ENCODE measurements at places on chromosomes 7 and 10.

DNA sequence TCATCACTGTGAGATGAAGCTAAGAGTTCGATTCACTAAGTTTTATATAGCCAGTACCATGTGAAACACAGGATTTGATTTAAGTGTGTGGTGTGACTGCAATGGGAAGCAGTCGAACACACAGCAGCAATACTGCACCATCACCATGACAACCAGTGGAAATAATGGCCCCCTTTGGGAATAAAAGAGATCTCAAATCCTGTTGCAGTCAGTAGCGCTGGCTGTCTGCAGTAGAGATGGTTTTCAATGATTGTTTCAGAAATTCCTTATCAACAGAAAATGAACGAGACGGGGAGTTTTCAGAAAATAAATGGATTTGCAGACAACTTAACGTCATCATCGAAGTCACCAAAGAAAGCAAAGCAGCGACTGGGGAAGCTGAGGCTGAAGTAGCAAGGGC, 91.0 kb downstream of the PTPRE start:
- DNase-seq = no peak

DNA sequence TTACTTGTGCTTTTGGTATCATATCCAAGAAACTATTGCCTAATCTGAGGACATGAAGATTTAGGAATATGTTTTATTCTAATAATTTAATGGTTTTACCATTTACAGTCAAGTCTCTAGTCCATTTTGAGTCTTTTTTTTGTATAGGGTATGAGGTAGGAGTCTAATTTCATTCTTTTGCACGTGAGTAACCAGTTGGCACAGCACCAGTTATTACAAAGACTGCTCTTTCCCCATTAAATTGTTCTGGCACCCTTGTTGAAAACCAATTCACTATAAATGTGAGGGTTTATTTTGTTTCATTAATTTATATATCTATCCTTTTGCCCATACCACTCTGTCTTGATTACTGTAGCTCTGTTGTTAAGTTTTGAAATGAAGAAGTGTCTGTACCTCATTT, 381.6 kb downstream of the SUGCT start:
- no peak for DNase-seq

DNA sequence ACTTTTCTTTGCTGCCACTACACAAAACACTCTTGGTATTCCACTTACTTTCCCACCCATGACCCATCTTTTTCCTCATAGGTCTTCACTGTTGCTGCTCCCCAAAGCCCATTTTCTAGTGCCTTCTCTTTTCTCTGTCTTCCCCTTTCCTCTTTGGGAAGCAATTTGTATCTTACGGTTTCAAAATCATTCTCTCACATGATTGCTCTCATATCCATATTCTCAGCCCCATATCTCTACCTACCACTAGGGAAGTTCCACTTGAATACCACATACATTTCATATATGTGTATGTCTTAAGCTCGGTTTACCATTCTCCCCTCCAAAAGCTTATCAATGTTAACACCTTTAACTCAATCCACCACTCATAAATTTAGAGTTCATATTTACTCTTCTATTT, 3.2 kb upstream of the UBE2D1 start:
- no peak for DNase-seq

DNA sequence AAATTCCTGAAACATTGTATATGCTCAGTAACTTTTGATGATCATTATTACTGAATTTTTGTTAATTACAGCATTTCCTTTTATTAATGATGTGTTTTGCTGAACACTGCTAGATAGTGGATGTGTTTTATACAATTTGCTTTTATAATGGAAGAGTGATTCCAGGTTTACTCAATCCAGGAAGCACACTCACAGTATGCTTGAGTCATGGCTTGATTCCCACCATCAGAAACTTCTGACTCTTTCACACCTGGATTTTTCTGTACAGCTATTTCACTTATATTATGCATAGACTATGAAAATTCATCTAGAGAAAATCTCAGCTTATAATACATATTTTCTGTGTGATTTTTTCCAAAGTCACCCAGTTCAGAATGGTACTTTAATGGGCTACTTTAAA, 1040.9 kb downstream of the GRM8 start:
- DNase-seq = no peak

GRCh38 chr10:110373857-110374654, 69.3 kb upstream of the SMNDC1 start:
- no peak for DNase-seq

DNA sequence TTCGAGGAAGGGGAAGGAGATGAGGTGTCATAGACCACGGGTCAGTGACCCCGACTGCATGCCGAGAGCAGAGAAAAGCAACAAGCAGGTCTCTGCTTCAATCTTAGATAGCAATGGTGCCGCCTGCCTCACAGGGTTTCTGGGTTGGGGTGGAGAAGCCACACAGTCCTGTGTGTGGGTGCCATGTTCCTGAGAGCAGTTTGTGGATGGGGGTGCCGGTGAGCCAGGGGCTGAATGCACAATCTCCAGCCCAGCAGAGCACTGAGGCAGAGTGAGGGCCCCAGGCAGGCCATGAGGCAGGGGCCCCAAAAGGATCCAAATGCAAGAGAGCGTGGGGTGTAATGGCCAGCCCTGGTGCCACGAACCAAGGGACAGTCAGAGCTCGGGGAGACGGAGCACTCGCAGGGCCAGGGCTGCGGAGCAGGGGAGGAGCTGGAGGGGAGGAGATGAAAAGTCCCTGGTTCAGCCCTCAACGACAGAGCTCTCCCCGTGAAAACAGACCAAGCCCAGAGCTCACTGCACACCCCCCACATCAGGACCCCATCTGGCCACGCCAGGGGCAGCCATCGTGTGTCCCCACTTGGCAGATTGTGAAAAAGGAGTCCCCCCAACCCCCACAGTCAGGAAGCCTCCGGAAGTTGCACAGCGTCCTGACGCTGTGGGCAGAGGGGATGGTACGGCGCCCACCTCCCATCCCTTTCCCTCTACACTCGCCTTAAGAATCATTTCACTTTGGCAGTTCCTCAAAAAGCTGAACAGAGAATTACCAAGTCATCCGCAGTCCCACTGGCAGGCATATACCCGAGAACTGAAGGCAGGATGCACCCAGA, 19.9 kb downstream of the WDR86 start:
- no peak for DNase-seq

GRCh38 chr7:155792315-155792960, 19.8 kb downstream of the SHH start:
- DNase-seq = no peak

DNA sequence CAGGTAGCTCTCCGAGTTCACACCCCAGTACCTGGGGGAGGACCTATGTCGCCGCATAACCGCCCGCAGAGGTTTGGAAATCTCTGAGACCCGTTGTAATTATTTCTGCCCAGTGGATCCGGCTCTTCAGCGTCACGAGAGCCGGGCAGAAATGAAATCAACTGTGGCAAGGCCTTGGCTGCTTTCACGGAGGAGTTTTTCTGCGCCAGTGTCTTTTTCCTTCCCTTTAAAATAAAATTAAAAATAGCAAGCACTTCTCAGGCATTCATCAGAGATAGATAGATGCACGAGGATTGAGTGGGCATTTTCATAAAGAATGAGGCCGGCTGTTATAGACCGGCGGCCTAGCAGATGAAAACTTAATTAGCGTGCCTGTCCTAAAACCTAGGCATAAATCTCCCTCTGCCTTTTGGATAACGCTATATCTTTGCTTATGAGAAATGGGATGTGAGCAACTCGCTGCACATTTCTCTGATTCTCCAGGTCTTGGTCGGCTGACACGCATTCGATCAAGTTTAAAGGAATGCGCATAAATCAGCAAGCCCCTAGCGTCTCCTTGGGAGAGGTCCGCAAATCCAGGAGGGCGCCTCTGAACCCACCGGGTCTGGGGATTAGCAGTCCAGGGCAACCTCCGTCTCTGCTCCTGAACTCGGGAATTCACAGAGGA, 6.4 kb downstream of the HOXA13 start:
- DNase-seq = no peak

- DNase-seq = no peak
Observed at GRCh38 chr7:8371742-8372141, 61.7 kb upstream of the NXPH1 start.

- DNase-seq = no peak
Observed at GRCh38 chr10:109427411-109427810, 495.9 kb downstream of the XPNPEP1 start.

GRCh38 chr7:149218469-149219420, 20.7 kb upstream of the ZNF212 start:
- no peak for DNase-seq

DNA sequence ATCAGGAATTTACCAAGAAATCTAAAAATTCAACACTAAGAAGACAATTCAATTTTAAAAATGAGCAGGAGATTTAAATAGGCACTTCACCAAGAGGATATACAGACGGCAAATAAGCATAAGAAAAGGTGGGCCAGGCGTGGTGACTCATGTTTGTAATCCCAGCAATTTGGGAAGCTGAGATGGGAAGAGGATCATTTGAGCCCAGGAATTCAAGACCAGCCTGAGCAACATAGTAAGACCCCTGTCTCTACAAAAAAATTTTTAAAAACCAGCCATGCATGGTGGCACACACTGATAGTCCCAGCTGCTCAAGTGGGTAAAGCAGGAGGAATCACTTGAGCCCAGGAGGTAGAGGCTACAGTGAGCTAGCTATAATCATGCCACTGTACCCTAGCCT, 3.5 kb upstream of the AKR1D1 start:
- DNase-seq = no peak

GRCh38 chr10:112471878-112472487, 25.0 kb downstream of the VTI1A start:
- no peak for DNase-seq

DNA sequence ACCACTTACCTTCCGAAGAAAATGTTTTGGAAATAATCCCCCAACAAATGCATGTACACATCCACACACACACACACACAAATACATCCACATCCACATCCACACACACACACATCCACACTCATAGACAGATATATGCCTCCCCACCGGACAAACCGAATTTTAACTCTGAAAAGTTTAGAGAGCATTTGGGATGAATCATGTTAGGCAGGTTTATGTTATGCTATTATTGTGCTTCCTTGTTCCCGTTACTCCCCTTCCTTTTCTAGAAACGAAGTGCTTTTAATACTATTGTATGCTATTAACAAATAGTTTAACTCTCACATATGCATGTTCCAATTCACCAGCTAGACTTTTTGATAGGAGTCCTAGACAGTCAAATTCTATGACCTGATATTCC, 91.5 kb downstream of the FAS start:
- DNase-seq = no peak

DNA sequence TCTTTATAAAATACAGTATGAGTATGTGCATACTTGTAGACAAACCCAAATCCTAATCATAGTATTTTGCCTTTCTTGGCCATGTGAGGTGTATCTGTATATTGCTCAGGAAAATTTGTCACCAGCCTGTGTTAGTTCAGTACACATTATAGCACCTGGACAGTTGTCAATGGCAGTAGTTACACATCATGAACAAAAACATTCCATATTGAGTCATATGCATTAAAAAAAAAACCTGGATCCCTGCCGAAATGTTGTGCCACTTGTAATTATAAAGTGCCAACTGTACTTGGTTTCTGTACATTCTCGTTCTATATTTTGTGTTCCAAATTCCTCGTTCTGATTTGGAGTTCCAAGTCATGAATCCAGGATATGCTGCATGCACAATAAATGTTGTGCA, 410.4 kb downstream of the INHBA start:
- no peak for DNase-seq

- no peak for DNase-seq
Observed at GRCh38 chr7:70591643-70592042, 540.3 kb upstream of the GALNT17 start.

DNA sequence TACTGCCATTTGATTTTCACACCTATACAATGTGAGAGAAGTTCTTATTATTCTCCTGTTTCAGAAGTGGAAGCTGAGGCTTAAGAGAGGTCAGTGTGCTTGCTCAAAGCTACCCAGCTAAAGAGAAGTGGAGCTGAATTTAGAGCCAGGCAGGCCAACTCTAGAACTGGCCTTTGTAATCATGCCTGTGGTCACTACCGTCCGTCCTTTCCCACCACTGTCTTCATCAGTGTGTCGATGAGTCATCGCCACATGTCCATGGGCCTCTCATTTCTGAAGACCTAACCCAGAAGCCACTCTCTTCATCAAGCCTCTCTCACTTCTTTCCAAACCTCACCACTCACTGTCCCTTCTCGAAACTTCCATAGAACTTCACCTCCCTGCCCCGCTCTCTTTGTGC, 237.8 kb downstream of the KIAA1217 start:
- no peak for DNase-seq

DNA sequence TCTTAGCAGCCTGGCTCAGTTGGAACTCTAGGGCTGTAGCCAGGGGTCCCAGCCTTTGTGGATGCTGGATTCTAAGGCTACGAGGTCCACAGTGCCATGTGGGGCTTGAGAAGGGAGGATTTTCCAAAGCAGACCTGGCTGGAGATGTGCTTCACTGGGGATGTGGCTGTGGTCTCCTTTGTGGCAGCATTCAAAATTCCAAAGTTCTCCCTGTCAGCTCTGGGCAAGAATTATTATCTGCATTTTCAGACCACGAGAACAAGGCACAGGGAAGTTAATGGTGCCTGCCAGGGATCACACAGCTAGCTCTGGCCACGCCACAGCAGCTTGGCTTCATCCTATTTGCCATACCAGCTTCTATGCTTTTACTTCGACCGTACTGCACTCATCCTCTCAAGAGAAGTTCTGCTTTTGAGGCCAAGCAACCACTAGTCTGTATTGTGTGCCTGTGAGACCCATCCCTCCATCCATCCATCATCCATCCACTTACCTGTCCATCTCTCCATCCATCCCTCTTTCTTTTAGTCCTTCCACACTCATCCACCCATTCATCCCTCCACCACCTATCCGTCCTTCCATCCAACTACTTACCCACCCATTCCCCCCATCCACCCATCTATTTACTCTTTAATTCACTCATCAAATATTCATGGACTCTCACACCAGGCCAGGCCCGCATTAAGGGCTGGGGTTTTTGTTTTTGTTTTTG, 71.5 kb downstream of the ZMIZ1 start:
- DNase-seq = no peak

GRCh38 chr10:28713626-28714352, 36.5 kb downstream of the BAMBI start:
- DNase-seq = no peak

- no peak for DNase-seq
Observed at GRCh38 chr7:25656581-25657026, 428.3 kb upstream of the NPVF start.

DNA sequence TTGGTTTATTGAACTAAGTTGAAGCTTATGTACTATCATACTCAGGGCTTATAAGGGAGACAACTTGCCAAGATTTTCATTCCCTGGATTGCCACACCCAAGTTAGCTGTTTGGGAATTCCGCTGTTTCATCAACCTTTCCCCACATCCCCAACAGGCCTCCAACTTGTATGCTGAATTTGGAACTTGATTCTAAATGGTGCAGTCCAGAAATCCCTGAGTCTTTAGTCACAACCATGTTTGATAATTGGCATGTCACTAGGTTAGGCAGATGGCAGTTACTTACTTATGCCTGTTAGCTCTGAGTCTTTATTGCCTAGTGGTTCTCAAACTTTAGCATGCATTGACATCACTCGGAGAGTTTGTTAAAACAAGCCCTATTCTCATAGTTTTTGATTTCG, 135.4 kb upstream of the PRPS1L1 start:
- no peak for DNase-seq

DNA sequence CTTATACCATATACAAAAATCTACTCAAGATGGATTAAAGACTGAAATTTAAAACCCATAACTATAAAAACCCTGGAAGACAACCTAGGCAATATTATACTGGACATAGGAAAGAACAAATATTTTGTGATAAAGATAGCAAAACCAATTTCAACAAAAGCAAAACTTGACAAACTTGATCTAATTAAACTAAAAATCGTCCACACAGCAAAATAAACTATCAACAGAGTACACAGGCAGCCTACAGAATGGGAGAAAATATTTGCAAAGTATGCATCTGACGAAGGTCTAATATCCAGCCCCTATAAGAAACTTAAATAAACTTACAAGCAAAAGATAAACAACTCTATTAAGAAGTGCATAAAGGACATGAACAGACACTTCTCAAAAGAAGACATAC, 240.1 kb downstream of the HGF start:
- DNase-seq = no peak
